HT1080 (cell line): ENCODE measurements at places on chromosomes 16 and 17. TPM values are rescaled to one million over a fixed set of nuclear protein-coding genes. Genes with fewer than 3 reads are reported as not detected.
A peak's percentile ranks its signal among the peaks of the same experiment; 100 is the strongest.

GRCh38 chr17:66002812-66003211, 189.1 kb downstream of the CEP112 start:
- no peak for DNase-seq

DNA sequence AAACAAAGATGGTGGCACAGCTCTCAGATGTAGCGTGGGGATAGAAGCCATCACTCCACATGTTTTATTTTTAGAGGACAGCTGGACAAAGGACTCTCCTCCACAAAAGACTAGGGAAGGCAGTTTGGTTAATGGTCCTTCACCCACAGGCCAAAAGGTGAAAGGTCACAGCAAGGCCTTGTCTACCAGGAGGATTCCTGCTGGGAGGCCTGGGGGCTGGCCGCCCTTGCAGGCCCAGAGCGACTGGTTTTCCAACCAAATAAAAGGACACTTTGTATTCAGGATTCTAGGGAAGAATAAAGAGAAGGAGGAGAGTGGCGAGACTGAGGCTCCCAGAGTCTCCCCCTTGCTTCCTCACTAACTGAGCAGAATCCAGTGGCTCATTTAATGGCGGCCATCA, 94.3 kb downstream of the AXIN2 start:
- no peak for DNase-seq

The PSMC3IP gene
- total RNA-seq: 47.8 and 50.2 TPM in 2 replicates

DNA sequence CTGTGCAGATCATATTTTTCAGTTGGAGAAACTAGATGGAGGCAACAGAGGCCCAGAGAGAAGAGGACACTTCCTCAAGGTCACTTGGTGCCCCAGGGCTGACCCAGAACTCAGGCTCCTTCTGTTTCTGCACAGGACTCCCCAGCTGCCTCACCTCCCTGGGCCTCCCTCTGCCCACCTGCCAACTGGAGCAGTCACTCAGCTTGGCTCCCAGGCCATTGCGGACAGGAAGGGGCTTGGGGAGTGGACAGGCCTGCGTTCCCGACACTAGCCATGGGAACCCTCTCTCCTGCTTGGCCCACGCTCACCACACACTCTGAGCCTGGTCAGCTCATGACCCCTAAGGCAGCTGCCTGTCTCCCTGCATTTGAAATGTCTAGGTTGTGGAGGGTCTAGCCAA, 78.1 kb upstream of the BRD7 start:
- DNase-seq: no peak

DNA sequence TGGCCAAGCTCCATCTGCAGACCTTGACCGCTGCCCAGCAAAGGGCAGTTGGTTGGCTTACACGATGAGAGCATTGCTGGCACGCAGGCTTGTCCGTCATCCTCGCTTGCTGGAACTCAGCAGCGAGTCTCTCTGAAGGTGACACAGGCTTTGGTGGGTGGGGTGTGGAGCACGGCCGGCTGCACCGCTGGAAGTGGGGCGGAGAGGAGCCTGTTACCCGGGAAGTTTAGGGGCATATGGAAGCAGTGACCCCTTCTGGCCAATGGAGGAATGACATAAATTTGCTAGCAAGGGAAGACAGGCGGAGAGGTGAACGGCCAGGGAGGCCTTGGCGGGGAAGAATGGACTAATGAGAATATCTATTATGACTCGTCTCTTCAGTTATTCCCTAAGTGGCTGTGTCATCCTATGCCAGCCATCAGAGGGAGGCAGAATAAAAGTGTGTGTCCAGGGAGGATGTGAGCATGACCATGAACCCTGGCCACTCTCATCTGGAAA, 65.9 kb upstream of the SDK2 start:
- DNase-seq: peak; percentile 42

- no peak for DNase-seq
These were observed 29.3 kb downstream of the ALDH3A2 start for GRCh38 chr17:19677736-19678379.

GRCh38 chr16:57341062-57341440, 17.5 kb upstream of the CCL22 start:
- no peak for DNase-seq

DNA sequence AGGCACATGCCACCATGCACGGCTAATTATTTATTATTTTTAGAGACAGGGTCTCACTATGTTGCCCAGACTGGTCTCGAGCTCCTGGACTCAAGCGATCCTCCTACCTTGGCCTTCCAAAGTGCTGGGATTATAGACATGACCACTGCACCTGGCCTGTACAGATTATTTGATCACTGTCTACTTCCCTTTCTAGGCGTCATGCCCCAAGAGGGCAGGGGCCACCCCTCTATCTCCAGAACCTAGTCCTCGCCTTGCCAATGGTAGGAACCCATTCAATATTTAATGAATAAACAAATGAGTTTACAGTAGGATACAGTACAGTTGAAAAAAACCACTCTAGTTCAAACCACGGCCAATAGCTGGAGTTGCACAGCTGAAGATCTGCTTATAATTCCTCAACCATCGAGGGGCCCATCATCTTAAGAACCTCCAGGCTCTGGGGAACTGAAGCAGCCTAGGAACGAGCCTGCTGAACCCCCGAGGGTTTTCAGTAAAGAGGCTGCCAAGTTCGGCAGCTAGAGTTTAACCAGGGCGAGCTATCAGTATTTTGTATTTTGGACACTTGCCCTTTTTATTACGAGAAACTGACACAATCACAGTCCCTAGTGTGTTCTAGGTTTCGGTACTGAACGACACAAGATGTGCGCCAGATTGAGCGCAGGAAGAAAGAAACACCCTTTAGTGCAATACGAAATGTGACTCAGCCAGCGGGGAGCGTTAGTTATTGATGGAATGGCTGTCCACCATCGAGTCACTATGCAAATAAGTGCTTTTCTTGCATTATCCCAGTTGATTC, 14.6 kb downstream of the ADCY9 start:
- no peak for DNase-seq

The ARL5C gene
- total RNA-seq: not detected in 2 replicates

The TNP2 gene
- total RNA-seq: not detected in 2 replicates

- DNase-seq: no peak
These were observed 406.0 kb downstream of the SEC14L1 start for GRCh38 chr17:77546772-77547241.

- DNase-seq: no peak
These were observed 18.4 kb downstream of the NPIPA1 start for GRCh38 chr16:14955546-14956231.

GRCh38 chr17:41629826-41630670, 5.7 kb upstream of the KRT17 start:
- DNase-seq: no peak

GRCh38 chr16:71672803-71673581, 47.0 kb downstream of the MARVELD3 start:
- no peak for DNase-seq

GRCh38 chr17:3845621-3846436, at the start of gene NCBP3:
TSS of gene NCBP3 (minus strand) at chr17:3846246. CDS start at chr17:3846223, 23 bp downstream.
- DNase-seq: peak; percentile 85

The MPP2 gene
- total RNA-seq: 0.27 and 0.37 TPM in 2 replicates

The GINS2 gene
- total RNA-seq: 40.1 and 44.1 TPM in 2 replicates

DNA sequence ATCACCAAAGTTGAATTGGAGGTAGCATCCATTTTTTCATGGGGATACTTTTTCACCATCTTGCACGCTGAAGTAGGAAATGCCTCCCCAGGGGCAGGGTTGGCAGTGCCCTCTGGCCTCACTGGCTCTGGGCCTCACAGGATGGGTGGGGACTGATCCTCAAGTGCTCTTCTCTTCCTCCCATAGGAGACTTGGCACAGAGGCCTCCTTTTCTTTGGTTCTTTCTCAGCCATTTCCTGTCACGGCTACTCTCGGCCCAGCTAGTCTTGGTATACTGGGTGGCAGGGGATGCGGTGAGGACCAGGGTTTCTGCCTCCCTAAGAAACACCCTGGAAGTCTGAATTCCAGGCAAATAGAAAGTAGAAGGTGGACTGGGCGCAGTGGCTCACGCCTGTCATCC, 58.2 kb downstream of the PECAM1 start:
- DNase-seq: no peak

The TERB1 gene
- not detected in 2 replicates for total RNA-seq

- DNase-seq: peak; percentile 85
These were observed 133.6 kb downstream of the SNX11 start for GRCh38 chr17:48241131-48241591.

DNA sequence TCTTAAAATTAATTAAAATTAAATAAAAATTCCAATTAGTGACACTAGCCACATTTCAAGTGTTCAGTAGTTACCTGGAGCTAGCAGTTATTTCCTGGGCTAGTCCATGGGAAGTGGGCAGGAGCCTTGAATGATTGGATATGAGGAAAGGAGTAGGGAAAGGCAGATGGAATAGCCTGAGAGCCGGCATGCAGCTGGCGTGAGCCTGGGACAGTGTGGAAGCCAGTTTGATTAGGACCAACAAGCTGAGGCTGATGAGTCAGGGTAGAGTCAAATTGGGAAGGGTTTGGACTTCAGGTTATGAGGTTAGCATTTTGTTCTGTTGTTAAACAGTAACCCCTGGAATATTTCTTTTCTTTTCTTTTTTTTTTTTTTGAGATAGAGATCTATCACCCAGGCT, 15.3 kb upstream of the GNA13 start:
- DNase-seq: peak; percentile 74
